Activated CD4-positive, alpha-beta T cell treated with anti-CD3 and anti-CD28 coated beads, Interleukin-2, Interleukin-4, amounts not matched to agents 100 ng/mL and 50 ng/mL, durations not matched to agents 16 hours and 8 hours (primary cell): ENCODE measurements at places on chromosomes 7 and 10.

DNA sequence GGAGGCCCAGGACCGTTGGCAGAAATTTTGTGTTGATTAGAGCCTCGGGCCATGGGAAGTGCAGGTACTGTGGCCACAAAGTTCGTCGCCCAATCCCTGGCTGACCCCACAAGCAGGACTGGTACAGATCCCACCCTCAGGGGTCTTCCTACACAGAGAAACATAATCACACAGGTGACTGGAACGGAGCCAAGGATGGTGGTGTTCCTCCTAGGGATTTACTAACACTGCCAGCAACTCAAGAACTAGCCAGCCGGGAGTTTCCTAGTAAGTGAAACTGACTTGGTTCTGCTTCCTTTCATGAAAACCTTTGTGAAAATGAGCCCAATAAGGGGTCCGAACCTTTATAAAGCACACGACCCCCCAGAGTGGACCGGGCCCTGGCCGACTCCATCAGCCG is 5.7 kb downstream of the CUX1 start:
- DNase-seq = no peak

DNA sequence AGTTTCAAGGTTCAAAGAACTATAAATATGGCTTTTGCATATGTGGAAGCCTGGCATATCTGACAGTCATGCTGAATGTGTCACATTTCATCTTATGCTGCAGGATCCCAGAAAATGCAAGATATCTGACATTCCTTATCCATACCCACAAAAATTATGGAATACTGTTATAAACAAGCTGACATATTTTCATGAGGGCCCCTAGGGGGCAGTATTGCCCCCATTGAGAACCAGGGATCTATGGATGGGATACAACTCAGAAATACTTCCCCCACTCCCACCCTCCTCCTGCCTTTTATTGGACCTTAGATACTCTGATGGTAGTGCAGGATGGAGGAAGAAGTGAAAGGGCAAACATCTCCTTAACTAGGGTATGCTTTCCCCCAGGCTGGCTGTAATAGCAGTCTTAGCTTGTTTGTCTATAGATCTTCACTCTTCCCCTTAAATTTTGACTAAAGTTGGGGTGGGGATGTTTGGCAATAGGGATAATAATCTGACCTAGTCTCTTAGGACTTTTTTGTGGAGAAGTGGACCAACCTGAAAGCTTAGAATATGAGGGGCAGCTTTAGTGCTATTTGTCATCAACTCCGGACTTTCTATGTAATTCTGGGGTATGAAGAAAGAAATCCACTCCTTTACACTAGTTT is 3.5 kb upstream of the GNGT1 start:
- DNase-seq = no peak

DNA sequence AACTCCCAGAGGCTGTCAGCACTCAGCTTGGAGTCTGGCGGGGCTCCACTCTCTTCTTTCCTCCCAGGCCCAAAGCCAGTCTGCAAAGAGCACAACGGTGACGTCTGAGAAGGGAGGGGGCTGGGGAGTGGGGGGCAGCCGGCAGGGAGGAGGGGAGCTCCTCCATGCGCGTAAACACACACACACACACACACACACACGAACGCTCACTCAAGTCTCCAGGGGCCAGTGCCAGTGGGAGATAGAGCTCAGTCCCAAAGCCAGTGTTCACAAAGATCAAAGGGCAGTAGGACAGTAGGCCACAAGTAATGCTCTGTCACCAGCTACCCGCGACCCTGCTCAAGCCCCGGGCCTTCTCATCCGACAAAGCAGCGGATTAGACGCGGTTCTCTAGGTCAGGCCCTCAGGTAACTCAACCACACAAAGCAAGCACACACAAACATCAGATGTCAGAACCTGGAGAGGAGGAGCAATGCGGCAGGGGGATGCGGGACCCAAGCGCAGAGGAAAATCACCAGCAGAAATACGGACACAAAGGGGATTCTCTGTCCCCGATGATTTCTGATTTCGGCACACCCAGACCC is 19.9 kb downstream of the TCAF1 start:
- DNase-seq = no peak

DNA sequence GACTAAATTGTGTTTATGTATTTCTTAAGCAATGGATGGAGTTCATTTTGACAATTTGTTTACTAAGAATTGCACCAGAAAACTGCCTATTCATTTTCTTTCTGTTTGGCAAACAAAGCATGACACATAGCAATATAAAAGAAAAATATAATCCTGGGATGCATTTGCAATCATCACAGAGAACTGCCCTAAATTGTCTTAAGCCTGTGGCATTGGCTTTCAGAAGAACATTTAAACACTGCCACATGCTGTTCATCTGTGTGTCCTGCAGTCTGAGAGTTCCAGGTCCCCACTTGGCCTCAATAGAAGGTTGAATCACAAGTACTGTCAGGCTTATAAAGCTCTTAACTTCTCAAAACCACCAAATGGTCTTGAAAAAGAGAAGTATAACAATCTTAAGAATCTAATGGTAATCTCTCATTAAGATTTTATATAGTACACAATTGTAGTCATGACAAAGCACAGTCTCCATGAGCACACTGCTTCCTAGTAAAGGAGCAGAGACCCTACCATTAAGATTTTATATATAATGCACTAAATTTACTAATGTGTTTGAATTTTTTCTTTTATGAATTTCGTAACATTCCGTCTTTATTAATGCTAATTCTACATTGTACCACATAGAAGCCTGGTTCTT is 29.9 kb downstream of the RNLS start:
- peak; percentile 52 for DNase-seq

DNA sequence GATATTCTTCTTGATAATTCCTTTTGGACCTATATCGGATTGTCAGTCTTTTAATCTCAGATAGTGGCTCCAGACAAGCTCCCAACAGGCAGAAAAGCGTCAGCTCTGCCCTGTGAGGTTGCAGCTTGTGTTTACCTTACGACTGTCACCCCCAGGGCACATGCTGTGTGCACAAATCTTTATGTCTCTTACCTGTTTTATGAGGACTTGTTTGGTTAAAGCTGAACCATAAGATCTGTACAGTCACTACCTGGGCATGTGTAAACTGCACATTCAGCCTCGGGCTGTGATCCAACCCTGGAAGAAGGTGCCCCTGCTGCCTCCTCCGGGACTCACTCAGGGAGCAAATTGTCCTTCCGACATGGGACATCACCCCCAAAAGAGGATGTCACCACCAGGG is 119.8 kb downstream of the GALNT17 start:
- no peak for DNase-seq

DNA sequence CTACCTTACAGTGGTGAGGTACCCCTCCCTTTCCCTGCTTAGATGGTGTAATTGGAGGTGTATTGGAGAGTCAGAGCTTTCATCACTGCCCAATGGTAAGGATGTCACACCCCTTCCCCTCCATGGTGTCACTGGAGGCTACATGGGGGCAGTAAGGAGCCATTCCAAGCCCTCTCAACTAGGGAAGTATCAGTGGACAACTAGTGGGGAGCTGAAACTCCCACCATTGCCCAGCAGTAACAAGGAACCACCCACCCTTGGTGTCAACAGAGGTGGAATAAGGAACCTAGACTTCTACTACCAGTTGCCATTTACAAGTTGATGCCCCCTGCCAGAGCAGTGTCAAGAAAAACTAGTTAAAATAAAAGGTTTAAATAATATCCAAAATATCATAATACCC is 2.8 kb upstream of the HIBADH start:
- no peak for DNase-seq

DNA sequence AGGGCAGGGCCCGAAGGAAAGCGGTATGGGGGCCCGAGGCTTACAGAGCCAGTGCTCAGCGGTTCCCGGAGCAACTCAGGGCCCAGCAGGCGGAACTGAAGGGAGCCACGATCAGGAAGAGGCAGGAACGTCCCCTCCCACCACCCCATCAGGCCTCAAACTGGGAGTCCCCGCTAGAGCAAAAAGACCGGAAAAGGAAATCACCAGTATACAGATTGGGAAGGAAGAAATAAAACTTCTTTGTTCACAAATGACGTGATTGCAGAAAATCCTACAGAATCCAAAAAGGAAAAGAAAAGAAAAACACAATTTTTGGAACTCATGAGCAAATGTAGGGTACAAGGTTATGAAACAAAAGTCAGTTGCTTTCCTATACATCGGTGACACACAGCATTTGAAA is 21.6 kb upstream of the ZFAND2A start:
- no peak for DNase-seq

DNA sequence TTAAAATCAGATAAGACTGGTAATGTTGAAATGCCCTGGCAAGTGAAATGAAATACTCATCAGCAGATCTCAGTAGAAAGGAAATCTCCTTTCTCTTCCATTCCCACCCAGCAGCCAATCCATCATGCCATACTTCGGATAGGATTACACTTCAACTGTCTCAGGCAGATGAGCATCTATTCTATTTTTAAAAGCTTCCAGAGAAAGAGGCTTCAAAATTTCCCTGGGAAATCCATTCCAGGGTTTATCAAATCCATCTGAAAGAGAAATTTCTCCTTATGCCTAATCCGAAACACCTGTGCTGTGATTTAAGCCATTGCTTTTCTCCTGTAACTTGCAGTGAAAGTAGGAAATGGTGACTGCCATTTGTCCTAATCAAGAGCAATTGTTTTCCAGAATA is 60.4 kb upstream of the RAPGEF5 start:
- DNase-seq = no peak

- DNase-seq = peak; percentile 69
Observed at GRCh38 chr7:23570592-23571200, 26.5 kb upstream of the CCDC126 start.

DNA sequence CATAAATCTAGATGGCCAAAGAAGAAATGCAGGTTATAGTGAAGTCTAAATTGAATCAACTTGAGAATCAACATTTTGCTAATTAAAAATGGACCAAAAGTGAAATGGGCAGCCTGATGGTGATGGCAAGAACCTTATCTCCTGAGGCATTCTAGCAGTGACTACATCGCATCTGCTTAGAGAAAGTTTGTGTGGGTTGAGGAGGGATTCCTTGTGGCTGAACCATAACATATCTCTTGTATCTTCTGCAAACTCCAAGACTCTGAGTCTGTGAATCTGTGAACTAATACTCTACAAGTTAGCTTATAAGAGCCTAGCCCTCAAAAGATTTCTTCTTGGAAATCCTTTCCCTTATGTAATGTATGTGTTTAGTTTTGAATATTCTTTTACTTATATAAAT is 85.6 kb downstream of the PRKG1 start:
- no peak for DNase-seq

- DNase-seq = no peak
Observed at GRCh38 chr7:135205850-135206249, 5.5 kb downstream of the WDR91 start.

- DNase-seq = no peak
Observed at GRCh38 chr7:134766779-134767519, 12.5 kb upstream of the CALD1 start.
